ENCODE measurements at places on chromosomes 11 and 22.

DNA sequence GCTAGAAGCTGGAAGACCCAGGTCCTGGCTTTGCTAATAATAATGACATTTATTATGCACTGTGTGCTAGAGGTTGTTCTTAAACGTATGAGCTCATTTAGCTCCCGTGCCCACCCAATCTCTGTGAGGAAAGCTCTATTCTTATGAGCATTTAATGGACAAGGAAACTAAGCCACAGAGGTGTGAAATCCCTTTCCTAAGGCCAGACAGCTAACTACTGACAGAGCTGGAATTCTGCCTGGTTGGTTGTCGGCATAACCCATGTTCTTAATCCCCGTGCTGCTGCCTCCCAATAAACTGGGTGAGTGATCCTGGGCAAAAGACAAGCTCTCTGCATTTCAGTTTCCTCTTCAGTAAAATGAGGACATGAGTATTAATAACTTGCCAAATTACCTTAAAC is 49.4 kb downstream of the SNX19 start:
- peaks cover 6% of the 10 kb centered on the region for H3K4me1 ChIP-seq
- no peak for DNase-seq
- H3K27me3 ChIP-seq = no peaks in the 10 kb centered on the region
- no peak overlapping the region for H3K4me3 ChIP-seq
- no peak overlapping the region for H3K27ac ChIP-seq

DNA sequence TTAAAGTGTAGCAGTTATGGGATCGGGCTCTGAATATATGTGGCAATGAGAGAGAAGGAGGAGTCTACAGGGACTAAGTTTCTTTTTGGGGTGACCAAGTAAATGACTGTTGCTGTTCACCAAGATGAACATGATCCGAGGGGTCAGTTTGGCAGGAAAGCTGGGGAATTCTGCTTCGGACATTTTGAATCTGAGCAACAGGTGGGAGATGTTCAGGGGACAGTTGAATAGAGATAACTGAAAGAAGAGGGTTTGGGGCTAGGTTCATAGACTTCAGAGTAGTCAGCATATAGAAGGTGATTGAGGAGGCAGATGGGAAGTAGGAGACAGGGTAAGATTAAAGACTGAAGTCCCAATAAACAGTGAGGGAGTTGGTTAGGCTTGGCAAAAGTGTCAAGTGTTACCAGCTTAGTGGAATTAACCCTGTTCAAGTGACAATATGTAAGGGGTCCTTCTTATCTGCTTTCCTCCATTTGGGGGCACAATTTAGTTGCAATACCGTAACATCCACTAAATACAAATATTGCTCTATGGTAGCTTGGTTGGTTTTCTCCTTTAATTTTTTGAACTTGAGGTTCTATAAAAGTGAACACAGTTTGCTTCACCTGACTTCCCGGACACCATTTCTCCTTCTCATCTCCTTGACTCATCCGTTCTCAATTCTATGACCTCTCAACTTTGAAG is 2.9 kb upstream of the ENTHD1 start:
- no peaks in the 10 kb centered on the region for H3K36me3 ChIP-seq
- H3K27me3 ChIP-seq = no peaks in the 10 kb centered on the region

DNA sequence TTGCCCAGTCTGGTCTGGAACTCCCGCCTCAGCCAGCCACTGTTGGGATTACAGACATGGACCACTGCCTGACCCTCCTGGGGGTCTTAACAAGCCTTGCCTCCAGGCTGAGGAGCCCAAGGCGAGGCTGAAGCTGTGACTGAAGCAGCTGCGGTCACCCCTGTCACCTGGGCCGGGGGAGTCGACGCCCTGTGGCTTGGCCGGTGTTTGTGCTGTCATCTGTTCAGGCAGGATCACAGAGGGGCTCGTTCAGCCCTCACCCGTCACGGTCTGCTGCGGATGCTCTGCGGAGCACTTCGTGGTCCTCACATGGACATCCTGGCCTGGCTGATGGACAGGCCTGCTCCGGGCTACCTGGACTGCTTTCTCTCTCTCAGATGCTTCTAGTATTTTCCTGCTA is 23.8 kb downstream of the TRMU start:
- no peaks in the 10 kb centered on the region for H3K27me3 ChIP-seq
- H3K4me3 ChIP-seq = no peak overlapping the region
- no peak for DNase-seq
- no peak overlapping the region for H3K27ac ChIP-seq
- H3K36me3 ChIP-seq = peaks cover 28% of the 10 kb centered on the region

DNA sequence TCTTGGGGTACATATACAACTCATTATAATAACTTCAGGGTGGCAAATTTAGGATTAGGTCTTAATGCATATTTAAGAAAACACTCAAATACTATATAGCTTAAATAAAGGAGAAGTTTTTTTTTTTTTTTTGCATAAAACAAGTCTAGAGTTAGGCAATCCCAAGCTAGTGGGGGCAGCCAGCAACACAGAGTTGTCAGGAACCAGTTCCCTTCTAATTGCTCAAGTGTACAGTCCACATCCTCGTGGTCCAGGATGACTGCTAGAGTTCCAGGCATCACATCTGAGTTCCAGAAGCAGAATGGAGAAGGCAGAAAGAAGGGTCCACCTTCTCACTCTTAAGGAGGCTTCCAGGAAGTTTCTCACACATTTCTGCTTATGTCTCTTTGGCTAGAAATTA is 261.9 kb upstream of the PLET1 start:
- H3K4me1 ChIP-seq = peaks cover 26% of the 10 kb centered on the region
- no peaks in the 10 kb centered on the region for H3K36me3 ChIP-seq
- H3K27me3 ChIP-seq = peaks cover 2% of the 10 kb centered on the region
- no peak for DNase-seq
- no peak overlapping the region for H3K4me3 ChIP-seq

DNA sequence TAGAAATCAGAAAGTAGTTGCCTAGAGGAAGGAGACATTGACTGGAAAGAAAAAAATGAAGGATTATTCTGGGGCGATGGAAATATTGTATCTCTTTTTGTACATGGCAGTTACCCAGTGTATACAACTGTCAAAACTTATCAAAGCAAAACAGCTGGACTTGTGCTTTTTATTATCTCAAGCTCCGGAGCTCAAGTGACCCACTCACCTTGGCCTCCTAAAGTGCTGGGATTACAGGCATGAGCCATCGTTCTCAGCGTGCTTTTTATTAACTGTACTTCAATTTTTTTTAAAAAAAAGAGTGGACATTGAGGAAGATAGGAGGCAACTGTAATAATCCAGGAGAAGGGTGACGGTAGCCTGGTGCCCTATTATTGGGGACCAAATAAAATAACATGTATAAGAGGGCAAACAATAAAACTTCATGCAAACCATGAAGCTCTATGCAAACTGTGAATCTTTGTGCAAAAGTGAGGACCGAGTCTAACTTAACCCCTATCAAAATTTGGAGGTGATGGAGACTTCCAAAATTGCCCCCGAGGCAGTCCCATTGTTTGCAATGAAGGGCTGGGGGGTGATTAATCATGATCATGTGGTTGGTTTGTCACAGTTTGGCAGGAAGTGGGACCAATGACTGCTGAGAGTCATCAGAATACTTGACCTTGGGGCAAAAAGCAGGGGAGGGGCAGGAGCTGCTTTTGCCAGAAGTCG is 23.5 kb downstream of the FZD4 start:
- H3K4me1 ChIP-seq = no peaks in the 10 kb centered on the region
- DNase-seq = no peak
- H3K4me3 ChIP-seq = no peak overlapping the region
- no peaks in the 10 kb centered on the region for H3K36me3 ChIP-seq
- no peaks in the 10 kb centered on the region for H3K27me3 ChIP-seq
- no peak overlapping the region for H3K27ac ChIP-seq

DNA sequence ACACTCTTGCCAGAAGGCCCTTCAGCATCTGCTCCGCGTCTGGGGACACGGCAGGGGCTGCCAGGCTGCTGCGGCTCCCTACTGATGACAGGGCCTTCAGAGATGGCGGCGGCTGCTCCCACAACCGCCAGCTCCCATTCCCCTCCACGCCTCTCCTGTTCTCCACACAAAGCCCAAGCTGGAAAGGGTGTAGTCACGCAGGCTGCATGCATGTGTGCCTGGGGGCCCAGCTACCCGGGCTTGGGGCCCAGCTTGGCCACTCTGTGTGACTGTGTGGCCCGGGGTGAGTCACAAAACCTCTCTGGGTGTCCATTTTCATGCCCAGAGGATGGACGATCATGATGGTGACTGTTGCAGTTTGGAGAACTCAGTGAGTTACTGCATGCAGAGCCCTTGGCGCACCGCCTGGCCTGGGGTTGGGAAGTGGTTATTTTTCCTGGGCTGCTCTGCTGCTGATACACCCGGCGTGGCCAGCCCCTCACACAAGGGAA is 31.7 kb upstream of the PARVB start:
- H3K4me3 ChIP-seq = no peak overlapping the region
- H3K4me1 ChIP-seq = peaks cover 28% of the 10 kb centered on the region
- no peaks in the 10 kb centered on the region for H3K27me3 ChIP-seq

DNA sequence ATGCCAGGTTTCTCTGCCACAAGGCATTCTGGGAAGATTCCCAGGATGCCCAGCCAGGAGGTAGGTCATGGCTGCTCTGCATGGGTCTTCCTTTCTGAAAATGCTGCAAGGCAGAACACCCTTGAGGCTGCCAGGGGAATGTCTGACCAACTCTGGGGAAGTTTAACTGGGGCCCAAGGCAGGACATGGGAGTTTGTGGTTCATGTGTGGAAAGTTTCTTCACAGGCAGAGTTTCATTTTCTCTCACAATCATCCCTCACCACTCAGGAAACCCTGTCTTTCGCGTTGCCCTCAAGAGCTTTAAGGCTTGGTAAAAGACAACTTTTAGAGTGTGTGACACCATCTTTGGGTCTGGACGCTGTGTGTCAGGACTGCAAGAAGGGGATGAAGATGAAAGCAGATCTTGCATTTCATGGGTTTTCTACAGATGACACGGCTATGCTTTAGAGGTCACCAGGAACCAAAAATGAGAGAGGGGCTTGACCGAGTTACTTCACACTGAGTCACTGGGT is 133.5 kb downstream of the CD44 start:
- peaks cover 2% of the 10 kb centered on the region for H3K27me3 ChIP-seq
- H3K27ac ChIP-seq = peak overlapping the region; percentile 81
- no peaks in the 10 kb centered on the region for H3K36me3 ChIP-seq
- peak; percentile 65 for DNase-seq
- H3K4me1 ChIP-seq = peaks cover 46% of the 10 kb centered on the region

DNA sequence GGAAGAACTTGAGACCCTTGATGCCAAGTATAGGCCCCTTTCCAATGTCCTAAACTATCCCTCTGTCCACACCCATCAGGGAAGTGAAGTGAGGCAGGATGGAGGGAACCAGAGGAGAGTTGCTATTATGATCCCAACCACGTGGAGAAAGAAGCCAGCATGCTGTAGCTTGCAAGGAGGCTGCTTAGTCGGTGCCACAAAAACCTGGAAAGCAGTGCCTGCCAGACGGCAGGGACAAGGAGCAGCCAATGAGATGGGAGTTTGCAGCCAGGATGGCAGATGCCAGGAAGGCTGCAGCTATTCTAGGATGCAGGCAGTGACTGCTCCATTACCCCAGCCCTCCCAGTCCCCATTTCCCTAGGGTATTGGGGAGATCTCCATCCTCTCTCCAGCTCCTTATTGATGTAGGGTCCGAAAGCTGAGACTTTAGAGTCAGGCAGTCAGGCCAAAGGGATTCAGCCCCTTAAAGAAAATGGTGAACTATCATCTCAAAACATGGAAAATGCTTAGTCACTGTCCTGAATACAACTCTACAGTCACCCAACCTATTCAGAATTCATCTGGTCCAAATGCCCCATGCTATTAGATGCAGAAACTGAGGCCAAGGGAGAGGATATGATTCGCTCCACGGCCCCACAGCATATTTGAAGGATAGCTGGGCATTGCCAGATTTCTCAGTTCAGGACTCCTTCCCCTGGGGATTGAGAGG is 18.4 kb upstream of the LRRC55 start:
- DNase-seq = no peak
- H3K36me3 ChIP-seq = no peaks in the 10 kb centered on the region
- H3K4me1 ChIP-seq = no peaks in the 10 kb centered on the region
- no peak overlapping the region for H3K27ac ChIP-seq
- peaks cover 5% of the 10 kb centered on the region for H3K27me3 ChIP-seq

- H3K4me3 ChIP-seq = no peak overlapping the region
- H3K36me3 ChIP-seq = no peaks in the 10 kb centered on the region
- H3K27ac ChIP-seq = no peak overlapping the region
- H3K27me3 ChIP-seq = peaks cover 4% of the 10 kb centered on the region
- DNase-seq = no peak
Measured at GRCh38 chr11:127274328-127274676, 273.7 kb upstream of the KIRREL3 start.

- no peak overlapping the region for H3K4me3 ChIP-seq
- DNase-seq = no peak
- no peak overlapping the region for H3K27ac ChIP-seq
- H3K4me1 ChIP-seq = no peaks in the 10 kb centered on the region
Measured at GRCh38 chr11:61601512-61601911, 20.6 kb upstream of the SYT7 start.

DNA sequence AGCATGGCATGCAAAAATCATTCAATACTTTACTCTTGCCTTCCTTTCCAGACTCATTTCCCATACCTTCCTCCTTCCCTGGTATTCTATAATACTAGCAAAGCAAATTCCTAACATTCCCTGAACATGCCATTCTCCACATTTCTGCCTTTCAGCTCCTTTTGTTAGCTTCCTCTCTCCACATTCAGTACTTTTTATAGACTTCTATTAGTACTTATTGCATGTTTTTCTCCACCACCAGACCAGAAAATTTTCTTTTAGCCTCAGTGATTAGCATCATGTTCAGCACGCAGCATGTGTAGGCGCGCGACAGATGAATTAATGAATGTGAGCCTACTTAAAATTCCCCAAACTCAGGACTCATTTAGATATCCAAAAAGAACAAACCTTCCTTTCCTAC is 935.3 kb downstream of the DLG2 start:
- no peaks in the 10 kb centered on the region for H3K36me3 ChIP-seq
- H3K27me3 ChIP-seq = no peaks in the 10 kb centered on the region
- no peak overlapping the region for H3K4me3 ChIP-seq

- no peaks in the 10 kb centered on the region for H3K27me3 ChIP-seq
- peaks cover 4% of the 10 kb centered on the region for H3K4me1 ChIP-seq
- DNase-seq = no peak
- H3K27ac ChIP-seq = no peak overlapping the region
- H3K36me3 ChIP-seq = no peaks in the 10 kb centered on the region
Measured at GRCh38 chr11:12076840-12077534, 33.4 kb upstream of the MICAL2 start.

DNA sequence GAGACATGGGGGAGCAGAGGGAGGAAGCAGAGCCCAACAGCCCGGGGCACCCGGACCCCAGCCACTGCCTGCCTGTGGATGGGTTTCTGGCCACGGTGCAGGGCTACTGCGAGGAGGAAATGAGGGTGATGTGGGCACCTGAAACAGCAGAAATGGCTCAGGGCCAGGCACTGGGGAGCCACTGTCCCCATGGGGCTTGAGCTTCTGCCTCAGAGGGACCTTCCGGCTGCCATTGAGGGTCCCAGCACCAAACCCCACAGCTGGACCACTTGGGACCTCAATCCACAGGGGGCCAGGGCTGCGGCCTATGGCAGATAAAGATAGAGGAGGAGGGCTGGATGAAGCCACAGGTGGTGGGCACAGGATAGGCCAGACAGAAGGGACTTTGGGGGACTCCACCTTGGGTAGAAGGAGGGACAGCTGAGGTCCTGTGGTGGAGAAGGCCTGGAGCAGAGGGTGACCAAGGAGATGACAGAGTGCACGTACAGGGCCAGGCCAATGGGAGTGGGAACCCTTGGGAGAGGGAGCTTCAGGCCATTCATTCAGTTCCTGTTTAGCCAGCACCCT is 48.3 kb downstream of the NFAM1 start:
- no peaks in the 10 kb centered on the region for H3K4me1 ChIP-seq
- H3K27ac ChIP-seq = no peak overlapping the region
- DNase-seq = no peak
- no peaks in the 10 kb centered on the region for H3K27me3 ChIP-seq
- no peaks in the 10 kb centered on the region for H3K36me3 ChIP-seq

All from activated CD4-positive, alpha-beta T cell treated with anti-CD3 and anti-CD28 coated beads for 36 hours (primary cell).